ENCODE measurements at places on chromosomes 3 and 15. TPM values are rescaled to one million over a fixed set of nuclear protein-coding genes. Genes with fewer than 3 reads are reported as not detected.

GRCh38 chr15:100733101-100733842 is 130.9 kb downstream of the ASB7 start:
- H3K4me1 ChIP-seq = no peaks in the 10 kb centered on the region
- no peak overlapping the region for H3K4me3 ChIP-seq
- no peak overlapping the region for H3K27ac ChIP-seq
- no peaks in the 10 kb centered on the region for H3K27me3 ChIP-seq
- no peak for DNase-seq
- H3K36me3 ChIP-seq = no peaks in the 10 kb centered on the region

DNA sequence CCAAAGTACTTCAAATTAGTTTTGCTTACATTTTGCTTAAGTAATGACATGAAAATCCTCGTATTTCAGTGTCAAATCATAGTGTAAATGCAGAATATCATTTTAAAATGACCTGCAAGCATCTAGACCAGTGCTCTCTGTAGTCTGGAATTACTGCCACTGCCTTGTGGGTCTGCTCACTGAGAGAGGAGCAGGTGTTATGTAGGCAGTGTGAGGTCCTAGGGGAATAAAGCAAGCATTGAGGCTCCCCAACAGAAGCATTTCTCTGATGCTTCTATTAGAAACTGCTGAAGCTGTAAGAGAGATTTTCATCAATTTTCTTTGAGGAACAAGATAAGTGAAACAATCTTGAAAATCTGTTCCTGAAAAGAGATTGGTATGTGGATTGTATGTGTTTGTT is 253.2 kb downstream of the BBX start:
- no peak overlapping the region for H3K4me3 ChIP-seq
- peaks cover 9% of the 10 kb centered on the region for H3K36me3 ChIP-seq
- H3K27ac ChIP-seq = no peak overlapping the region
- no peak for DNase-seq

DNA sequence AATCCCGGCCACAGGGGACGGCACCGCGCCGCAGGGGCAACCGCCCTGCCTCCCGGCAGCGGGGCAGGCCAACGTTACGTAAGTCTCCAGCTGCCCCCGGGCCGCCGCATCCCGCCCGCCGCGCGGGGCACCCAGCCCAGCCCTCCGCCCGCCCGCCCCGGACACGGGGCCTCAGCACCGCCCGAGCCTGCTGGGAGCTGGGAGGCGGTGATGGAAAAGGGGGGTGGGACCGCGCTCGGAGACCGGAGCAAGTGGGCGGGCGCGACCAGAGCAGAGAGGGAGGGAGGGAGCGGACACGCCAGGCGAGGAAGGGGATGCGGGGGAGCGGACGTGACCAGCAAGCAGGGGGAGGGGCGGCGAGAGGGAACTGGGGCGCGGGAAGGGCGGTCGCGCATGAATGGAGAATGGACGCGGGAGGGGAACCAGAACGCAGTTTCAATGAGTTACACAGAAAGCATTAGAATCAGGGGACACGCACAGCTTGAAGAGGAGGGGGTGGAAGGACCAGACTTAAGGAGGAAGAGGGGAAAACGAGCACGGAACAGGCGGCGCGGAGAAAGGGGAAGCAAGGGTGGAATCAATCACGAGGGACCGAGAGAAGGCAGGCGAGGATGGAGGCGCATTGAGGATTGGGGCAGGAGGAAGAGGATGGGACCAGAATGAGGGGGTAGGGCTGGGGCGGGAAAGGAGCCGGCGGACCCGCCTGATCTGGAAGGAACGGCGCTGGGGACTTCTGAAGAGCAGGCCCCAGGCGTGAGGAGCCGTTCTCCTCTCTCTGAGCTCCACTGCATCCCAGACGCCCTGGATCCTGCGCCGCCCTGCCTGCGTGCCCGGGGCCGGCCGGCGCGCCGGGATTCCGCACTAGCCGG is 559 bp downstream of the PKM start:
- H3K27me3 ChIP-seq = no peaks in the 10 kb centered on the region
- DNase-seq = peak; percentile 79
- peak overlapping the region; percentile 99 for H3K27ac ChIP-seq
- H3K4me3 ChIP-seq = peak overlapping the region; percentile 100

DNA sequence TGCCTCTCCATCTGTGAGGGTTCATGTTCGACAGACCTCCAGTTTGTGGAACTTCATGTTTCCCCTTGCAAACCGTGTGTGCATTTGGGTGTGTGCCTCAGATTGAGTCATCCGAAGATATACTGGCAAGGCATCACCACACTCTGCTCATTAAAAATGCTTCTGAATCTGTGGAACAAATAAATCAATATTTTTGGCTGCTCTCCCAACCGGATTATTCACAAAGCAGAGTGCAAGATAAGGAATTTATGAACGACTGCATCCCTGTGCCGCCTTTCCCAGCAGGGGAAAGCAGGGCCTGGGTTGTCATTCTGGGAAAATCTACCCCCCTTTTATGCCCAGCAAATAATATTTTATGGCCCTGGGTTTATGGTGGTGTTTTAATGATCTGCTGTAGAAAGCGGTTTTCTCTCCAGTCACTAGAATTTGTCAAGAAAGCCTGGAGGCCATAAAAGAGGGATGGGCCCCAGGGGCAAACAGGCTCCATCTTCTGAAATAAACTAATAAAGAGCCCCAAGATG is 4.2 kb upstream of the WNT5A start:
- no peaks in the 10 kb centered on the region for H3K36me3 ChIP-seq
- H3K4me1 ChIP-seq = peaks cover 15% of the 10 kb centered on the region
- H3K27ac ChIP-seq = no peak overlapping the region
- no peak overlapping the region for H3K4me3 ChIP-seq
- no peak for DNase-seq

- no peak for DNase-seq
- no peak overlapping the region for H3K4me3 ChIP-seq
- no peaks in the 10 kb centered on the region for H3K36me3 ChIP-seq
- H3K4me1 ChIP-seq = peaks cover 2% of the 10 kb centered on the region
These were observed 94.1 kb downstream of the TCF12 start for GRCh38 chr15:57012556-57012955.

DNA sequence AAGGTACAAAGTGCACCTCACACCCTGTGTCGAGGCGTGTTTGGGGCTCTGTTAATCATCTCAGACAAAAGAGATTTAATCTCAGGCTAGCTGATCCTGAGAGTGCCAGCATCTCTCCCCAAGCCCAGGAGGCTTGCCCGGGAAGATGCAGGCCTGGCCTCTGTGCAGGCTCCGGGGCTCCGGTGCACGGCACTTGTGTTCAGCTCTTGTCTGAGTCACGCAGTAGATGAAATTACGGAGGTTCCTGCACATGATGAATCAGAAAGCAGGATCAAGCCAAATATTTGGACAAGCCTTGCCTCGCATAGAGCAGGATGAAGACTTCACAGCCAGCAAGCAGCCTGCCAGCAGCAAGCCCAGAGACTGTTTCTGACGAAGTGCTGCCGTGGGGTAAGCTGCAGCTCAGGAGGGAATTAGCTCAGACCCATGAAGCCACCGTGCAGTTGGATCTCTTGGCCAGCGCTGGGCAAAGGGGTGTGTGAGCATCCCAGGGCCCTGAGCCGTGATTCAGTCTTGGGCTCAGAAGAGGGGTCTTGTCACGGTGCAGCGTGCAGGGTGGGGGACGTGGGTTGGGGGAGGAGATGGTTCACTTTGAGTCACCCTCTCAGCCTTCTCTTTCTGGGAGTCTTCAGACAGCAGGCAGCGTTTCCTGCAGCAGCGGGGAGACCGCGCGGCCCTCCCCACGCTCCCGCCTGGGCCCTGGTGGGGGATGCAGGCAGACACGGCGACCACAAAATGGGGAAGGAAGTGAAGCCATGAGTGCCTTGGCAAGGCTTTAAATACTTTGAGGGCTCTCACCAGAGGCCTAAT is 89.2 kb upstream of the MEF2A start:
- H3K4me1 ChIP-seq = no peaks in the 10 kb centered on the region
- H3K27me3 ChIP-seq = no peaks in the 10 kb centered on the region
- no peaks in the 10 kb centered on the region for H3K36me3 ChIP-seq
- peak; percentile 18 for DNase-seq

- no peak overlapping the region for H3K4me3 ChIP-seq
- peaks cover 9% of the 10 kb centered on the region for H3K4me1 ChIP-seq
- no peak for DNase-seq
- no peak overlapping the region for H3K27ac ChIP-seq
- no peaks in the 10 kb centered on the region for H3K36me3 ChIP-seq
These were observed 413.0 kb upstream of the TBL1XR1 start for GRCh38 chr3:177610262-177610661.

GRCh38 chr3:185423178-185423577 is 60.2 kb downstream of the MAP3K13 start:
- peaks cover 9% of the 10 kb centered on the region for H3K4me1 ChIP-seq
- H3K27ac ChIP-seq = no peak overlapping the region
- peaks cover 16% of the 10 kb centered on the region for H3K27me3 ChIP-seq
- DNase-seq = no peak
- H3K4me3 ChIP-seq = no peak overlapping the region

GRCh38 chr3:26099692-26100091 is 309.8 kb downstream of the OXSM start:
- no peak overlapping the region for H3K4me3 ChIP-seq
- no peaks in the 10 kb centered on the region for H3K27me3 ChIP-seq
- no peaks in the 10 kb centered on the region for H3K36me3 ChIP-seq
- no peaks in the 10 kb centered on the region for H3K4me1 ChIP-seq

GRCh38 chr15:67548236-67548852 is 5.8 kb downstream of the MAP2K5 start:
- no peak overlapping the region for H3K4me3 ChIP-seq
- H3K4me1 ChIP-seq = peaks cover 18% of the 10 kb centered on the region
- no peaks in the 10 kb centered on the region for H3K27me3 ChIP-seq
- DNase-seq = no peak

DNA sequence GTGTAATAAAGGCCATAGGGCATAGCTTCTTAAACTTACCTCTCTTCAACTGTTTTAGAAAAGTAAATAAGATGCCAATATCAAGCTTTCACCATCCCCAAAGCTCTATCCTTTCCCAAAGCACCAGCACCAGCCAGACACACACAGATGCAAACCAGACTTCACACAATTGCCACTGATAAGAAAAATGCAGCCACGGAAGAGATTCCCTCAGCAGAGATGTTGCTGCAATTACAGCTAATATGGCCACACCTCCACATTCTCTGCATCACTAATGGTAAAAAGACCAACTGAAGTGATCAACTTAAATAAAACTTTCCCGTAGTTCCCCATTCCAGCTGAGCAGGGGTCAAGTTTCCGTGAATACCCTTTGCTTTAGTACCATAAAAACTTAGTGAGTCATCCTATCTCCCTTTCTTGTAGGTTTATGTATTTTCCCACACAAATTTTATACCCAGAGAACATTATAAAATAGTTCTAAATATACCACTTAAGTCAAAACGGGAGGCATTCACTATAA is 64.4 kb downstream of the SLC9A9 start:
- no peak for DNase-seq
- no peaks in the 10 kb centered on the region for H3K27me3 ChIP-seq
- no peak overlapping the region for H3K27ac ChIP-seq
- peaks cover 3% of the 10 kb centered on the region for H3K36me3 ChIP-seq
- H3K4me1 ChIP-seq = no peaks in the 10 kb centered on the region

DNA sequence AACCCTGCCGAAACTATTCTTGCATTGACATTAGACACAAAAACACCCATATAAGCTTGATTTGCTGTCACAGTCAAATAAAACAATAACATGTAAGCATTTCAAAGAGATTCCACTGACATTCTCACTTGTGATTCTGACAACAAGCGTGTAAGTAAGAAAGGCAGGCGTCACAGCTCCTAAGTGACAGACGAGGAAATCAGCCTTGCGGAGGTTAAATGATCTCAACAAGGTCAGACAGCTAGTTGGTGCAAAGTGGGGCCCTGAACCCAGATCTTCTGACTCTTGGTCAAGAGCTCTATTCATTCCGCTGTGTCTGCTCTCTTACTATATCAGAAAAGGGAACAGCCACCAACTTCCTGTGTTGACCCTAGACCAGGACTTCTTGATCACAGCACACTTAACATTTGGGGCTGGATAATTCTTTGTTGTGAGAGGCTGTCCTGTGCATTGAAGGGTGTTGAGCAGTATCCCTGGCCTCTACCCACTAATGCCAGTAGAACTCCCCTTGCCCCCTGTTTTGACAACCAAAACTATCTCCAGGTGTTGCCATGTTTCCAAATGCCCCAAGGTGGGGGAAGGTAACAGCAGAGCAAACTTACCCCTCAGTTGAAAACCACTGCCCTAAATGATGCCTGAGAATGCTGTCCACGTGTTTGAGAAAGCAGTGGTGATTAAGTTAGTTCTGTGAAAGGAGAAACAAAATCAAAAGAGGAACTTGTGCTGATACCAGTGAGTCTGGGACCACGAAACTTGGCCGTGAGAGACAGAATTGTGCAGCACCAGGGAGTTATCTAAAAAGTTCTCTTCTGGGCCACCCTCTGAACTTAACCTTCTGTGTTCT is 86.1 kb downstream of the LIPC start:
- peaks cover 9% of the 10 kb centered on the region for H3K36me3 ChIP-seq
- peaks cover 2% of the 10 kb centered on the region for H3K27me3 ChIP-seq
- no peak for DNase-seq
- H3K4me3 ChIP-seq = no peak overlapping the region
- H3K4me1 ChIP-seq = peaks cover 42% of the 10 kb centered on the region

DNA sequence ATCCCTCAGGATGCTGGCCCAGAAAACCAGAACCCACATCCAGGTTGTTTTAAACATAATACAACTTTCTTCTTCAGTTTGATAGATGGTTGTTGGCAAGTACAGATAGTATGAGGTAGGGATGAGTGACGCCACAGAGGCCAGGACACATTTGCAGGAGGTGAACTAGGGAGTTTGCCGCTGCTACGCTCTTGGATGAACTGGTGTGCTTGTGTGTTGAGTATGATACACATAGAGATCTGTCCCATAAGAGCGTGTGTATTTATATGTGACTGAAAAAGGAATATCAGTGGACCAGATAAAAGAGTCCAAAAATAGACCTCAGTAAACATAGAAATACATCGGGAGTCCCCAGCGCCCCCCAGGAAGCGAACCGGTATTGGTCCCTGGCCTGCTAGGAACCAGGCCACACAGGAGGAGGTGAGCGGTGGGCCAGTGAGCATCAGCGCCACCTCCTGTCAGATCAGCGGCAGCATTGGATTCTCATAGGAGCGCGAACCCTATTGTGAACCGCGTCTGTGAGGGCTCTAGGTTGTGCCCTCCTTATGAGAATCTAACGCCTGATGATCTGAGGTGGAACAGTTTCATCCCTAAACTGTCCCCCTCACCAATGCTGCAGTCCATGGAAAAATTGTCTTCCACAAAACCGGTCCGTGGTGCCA is 98.1 kb downstream of the LRRK1 start:
- no peaks in the 10 kb centered on the region for H3K4me1 ChIP-seq
- no peaks in the 10 kb centered on the region for H3K36me3 ChIP-seq
- peak; percentile 13 for DNase-seq
- peaks cover 5% of the 10 kb centered on the region for H3K27me3 ChIP-seq
- H3K4me3 ChIP-seq = no peak overlapping the region

Gene LRTM1
- not detected for total RNA-seq

Gene CAMK2N2
- 0.23 TPM for total RNA-seq

Gene TRH
- not detected for total RNA-seq

Gene LRRN1
- total RNA-seq = 0.35 TPM

Gene KCNMB3
- total RNA-seq = 0.60 TPM

Gene GYG1
- 44.5 TPM for total RNA-seq

Gene EPHA6
- total RNA-seq = not detected

Gene PARP14
- 140 TPM for total RNA-seq
